ENCODE measurements at places on chromosomes 4 and X.

- DNase-seq = no peak
These were observed 102.4 kb upstream of the VCX2 start for GRCh38 chrX:8273451-8273895.

DNA sequence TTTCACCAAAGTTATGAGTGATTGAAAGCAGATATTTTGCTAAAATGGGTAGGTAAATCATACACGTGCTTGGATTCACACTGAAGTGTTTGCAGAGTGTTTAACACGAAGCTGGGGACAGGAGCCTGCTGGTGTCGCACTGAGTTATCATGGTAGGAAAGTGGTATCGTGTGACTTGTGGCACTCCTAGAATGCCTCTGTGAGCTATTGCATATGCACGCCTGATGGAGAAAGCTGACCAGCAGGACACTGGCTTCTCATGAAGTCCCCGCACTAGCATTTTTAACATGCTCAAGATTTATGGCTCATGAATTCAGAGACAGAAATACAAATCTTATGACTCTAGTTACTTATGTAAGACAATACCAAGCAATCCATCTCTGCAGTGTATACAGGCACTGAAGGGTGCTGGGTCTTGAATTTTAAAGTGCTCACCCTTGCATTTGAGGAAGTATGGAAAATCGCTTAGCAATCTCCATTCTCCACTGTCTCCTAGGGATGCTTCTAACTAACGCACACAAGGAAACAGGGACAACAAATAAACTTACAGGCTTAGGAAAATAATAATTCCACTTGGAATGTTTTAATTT, 19.8 kb downstream of the VCX3B start:
- no peak for DNase-seq

DNA sequence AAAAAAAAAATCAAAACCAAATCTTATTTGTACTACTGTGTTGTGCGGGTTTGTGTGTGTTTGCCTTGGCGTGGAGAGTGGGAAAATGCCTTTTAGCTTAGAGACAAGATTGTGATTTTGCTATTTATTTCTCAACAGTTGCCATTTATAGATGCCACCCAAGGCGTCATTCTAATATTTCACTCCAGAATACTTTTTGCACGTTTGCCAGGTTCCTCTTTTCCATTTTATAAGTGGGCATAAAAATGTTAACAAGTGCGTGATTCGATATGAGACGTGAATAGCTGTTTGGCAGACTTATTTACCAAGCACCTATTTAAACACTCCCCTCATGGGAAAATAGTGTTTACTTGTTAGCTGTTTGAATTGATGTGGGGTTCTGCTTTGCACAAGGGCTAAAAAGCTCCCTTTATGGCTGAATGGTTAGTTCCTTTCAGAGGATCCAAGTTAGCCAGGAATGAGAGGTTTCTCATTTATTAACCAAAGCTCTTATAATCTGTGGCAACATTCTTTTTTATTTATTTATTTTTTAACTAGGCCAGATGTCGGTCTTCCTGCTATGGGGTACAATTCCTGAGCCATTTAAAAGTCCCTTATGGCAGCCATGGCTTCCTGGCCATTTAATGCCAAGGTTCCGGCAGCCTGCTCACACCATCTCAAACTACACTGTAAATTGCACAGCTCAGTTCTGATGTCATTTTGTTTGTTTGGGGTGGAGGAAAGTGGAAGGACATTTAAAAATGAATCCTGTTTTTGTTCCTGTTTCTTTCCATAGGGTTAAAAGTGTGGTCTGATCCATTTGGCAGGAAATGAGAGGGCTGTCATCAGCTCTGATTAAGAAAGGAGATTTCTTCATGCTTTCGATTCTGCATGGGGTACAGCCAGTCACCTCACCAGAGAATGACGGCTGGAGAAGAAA, 14.6 kb downstream of the SMIM20 start:
- no peak for DNase-seq

DNA sequence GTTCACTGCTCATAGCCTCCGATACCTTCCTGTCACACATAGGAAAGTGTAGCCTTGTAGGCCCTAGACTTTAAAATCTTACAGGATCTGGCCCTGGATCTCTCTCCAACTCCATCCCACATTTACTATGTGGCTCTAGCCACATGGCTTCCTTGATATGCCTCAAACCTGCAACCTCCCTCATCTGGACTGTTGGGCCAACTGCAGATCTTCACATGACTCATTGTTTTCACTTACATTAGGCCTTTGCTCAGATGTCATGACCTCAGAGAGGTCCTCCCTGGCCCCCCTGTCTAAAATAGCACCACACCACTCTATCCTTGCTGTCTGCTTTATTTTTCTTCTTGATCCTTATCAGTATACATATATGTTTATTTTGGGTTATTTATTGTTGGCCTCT, 8.1 kb upstream of the NR0B1 start:
- DNase-seq = no peak

- no peak for DNase-seq
These were observed 12.2 kb downstream of the SULT1B1 start for GRCh38 chr4:69748173-69748572.

DNA sequence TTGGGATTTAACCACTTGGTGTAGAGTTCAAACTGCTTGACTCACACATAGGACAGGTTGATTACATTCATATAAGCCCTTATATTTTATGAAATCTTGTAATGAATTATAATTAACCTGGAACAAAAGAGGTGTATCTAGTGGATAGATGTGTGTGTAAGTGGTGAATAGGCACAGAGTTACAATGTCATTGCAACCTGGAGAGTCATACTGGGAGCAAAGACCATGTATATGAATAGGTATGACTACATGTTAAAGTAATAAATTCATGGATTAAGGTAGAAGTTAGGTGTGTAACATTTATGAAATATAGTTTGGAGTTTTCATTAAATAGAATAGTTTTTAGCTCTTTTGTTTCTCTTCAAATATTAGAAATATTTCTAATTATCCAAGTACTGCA, 26.1 kb downstream of the RAP1GDS1 start:
- DNase-seq = no peak

- DNase-seq = no peak
These were observed 47.0 kb upstream of the MID1IP1 start for GRCh38 chrX:38754102-38754790.

DNA sequence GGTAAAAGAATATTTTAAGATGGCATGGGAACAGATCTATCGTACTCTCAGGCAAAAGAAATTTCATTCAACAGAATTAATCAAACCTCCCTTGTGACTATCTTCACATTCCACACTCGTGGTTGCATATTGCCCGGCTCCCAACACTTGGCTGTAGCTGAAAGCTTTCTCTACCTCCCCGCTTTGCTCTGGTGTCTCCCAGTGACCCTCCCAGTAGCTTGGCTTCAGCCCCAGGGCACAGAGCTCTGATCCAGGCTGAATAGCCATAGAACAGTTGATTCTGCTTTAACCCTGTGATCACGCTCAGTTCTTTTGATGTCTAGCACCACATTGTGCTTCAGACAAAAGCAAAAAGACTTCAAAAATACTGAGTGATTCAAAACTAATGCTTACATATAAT, 24.6 kb downstream of the SLC7A11 start:
- DNase-seq = no peak

All from activated CD8-positive, alpha-beta memory T cell treated with anti-CD3 and anti-CD28 coated beads for 1 hour (primary cell).